NCI-H524 treated with DMSO at 0.1 percent for 48 hours (cell line): ENCODE measurements at places on chromosomes 7 and 10.

DNA sequence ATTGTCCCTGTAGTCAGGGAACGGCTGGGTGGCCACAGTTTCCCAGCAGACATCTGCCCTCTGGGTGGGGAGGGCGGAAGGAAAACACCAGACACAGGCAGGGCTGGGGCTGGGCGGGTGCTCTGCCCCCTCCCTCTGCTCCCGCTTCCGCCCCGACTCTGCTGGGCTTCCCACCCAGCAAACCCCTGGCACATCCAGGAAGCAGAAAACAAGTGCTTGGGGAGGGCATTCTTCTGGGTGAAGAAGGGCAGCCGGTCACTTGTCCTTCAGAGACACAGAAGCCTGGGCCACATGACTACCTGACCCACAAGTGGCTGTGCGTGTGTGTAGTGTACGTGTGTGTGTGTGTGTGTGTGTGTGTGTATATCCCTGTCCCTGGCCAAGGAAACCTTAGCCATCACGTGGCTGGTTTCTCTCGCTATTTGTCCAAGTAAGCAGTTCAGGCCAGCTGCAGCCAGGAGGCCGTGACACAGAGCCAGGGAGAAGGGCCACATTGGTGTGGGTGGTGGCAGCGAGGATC is 77.9 kb downstream of the ZMIZ1 start:
- no peak for DNase-seq

- DNase-seq: no peak
These were observed 413.5 kb upstream of the SEMA3D start for GRCh38 chr7:85600395-85600794.

GRCh38 chr10:93746844-93747284 is 10.9 kb upstream of the LGI1 start:
- no peak for DNase-seq

- no peak for DNase-seq
These were observed 192.2 kb downstream of the PARD3 start for GRCh38 chr10:34622945-34623344.

DNA sequence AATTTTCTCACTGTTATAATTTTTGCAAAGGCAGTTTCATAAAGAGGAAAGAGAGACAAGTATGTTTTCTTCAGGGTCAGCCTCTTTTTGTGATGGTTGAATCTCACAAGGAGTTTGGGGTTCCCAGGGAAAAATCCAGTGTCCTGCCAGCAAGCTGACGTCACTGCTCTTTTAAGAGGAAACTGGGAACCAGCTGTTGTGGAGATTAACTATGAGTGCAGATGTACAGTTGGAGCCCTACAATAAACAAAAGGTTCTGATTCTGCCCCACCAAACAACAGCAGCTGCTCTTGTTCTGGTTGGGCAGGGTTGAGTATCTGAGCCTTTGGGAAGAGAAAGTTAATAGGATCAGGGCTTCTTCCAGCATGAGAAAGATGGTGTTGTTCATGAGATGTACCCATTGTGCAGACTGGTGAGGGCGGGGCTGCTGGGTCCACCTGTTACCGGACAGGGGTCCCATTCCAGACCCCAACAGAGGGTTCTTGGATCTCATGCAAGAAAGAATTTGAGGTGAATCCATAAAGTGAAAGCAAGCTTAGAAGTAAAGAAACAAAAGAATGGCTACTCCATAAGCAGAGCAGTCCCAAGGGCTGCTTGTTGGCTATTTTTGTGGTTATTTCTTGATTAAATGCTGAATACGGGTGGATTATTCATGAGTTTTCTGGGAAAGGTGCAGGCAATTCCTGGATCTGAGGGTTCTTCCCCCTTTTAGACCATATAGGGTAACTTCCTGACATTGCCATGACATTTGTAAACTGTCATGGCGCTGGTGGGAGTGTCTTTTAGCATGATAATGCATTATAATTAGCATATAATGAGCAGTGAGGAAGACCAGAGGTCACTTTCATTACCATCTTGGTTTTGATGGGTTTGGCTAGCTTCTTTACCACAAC is 12.5 kb downstream of the PRF1 start:
- DNase-seq: peak; percentile 17

DNA sequence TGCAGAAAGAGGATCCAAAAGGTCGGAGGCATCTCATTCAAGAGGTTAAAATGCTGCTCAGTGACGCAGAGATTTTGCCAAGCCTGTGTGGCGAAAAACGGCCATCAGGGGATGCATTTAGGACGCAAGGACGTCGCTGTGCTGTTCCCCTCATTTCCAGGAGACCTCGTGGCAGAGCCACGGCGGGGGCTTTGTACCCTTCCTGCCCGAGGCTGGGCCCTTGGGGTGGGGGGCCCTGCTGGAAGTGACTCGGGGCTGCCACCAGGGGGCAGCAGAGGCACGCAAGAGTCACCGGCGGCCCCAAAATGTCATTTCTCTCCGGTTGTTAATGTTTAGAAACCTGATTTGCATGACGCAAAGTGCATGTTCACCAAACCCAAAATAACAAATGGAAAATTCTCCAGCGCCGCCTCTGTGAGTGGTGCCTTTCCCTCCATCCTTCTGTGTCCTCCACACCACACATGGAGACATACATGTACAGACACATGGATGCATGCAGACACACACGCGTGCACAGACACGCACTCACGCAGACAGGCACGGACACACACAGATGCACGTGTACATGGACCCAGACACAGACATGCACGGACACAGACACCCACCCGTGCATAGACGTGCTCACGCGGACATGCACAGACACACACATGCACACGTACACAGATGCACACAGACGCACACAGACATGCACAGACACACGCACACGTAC is 51.0 kb upstream of the NKX6-2 start:
- no peak for DNase-seq

DNA sequence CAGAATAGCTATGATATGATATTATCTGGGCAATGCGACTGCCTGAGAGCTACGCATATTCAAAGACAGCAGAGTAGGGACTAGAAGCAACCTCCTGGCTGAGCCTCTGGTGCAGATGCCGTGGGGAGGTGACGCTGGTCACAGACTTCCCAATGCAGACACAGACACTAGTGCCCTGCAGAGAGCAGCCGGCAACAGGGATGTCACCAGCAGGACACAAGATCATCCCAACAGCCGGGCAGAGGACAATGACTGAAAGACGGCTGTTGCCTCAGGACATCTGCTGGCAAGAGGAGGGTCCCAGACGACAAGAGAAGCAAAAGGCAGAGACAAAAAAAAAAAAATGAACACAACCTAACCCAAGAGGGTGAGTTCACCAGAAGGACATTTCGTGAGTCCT is 104.6 kb downstream of the CALN1 start:
- DNase-seq: no peak

DNA sequence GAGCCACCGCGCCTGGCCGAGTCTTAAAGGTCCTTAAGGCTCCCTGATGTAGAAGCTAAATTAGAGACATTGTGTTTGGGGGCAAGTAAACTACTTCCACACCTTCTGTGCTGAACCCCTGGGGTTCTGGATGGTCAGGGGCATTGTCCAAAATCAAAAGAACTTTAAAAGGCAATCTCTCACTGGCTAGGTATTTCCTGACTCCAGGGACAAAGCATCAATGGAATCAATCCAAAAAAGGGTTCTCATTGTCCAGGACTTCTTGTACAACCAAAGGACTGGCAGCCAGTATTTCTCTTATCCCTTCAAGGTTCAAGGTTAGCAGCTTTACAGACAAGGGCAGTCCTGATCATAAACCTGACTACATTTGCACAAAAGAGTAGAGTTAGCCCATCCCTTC is 24.0 kb downstream of the SRPK2 start:
- no peak for DNase-seq

- DNase-seq: no peak
These were observed 307.4 kb downstream of the WDR37 start for GRCh38 chr10:1363446-1364121.

DNA sequence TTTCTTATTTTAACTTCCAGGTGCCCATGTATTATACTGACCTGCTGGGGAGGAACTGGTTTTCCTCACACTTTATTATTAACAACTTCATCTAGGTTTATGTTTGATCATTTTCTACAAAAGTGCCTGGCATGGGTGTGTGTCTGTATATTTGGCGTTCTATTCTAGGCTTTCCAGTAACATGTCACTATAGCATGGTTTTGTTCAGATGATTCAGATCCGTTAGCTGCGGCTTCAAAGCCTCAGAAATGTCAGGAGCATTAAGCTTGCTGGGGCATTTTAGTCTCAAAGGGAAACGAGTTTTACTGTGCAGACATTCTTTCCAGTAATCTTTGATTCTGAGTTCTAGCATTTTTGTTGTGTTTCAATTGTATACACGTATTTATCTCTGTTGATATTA is 2.3 kb downstream of the INPP5A start:
- DNase-seq: no peak

GRCh38 chr7:21497072-21497471 is 45.8 kb upstream of the DNAH11 start:
- DNase-seq: peak; percentile 76

DNA sequence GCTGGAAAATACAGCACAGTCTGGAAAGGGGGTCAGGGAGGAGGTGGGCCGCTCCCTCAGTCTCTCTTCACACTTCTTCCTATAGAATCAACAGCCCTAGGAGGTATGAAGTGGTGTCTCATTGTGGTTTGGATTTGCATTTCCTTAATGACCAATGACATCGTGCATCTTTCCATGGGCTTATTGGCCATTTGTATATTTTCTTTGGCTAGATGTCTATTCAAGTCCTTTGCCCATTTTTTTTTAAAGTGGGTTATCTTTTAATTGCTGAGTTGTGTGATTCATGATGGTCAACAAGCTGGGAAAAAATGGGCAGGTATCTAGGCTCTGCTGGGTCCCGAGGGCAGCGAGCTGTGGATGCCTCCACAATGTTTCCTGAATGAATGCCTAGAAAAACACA is 29.1 kb downstream of the TMEM130 start:
- DNase-seq: no peak

DNA sequence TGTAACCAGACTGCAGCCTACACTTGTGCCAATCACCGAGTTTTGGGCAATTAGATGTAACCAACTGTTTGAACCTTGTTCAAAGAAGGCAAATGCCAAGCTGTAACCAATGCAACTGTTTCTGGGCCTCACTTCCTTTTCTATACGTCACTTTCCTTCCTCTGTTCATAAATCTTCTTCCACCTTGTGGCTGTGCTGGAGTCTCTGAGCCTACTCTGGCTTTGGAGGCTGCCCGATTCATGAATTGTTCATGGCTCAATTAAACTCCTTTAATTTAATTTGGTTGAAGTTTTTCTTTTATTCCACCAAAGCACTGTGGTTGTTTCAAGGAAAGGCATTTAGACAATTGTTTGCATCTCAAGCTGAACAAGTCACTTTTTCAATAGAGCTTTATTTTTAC is 43.5 kb upstream of the UCN3 start:
- no peak for DNase-seq

- DNase-seq: no peak
These were observed 7.3 kb upstream of the TARP start for GRCh38 chr7:38280707-38281106.

DNA sequence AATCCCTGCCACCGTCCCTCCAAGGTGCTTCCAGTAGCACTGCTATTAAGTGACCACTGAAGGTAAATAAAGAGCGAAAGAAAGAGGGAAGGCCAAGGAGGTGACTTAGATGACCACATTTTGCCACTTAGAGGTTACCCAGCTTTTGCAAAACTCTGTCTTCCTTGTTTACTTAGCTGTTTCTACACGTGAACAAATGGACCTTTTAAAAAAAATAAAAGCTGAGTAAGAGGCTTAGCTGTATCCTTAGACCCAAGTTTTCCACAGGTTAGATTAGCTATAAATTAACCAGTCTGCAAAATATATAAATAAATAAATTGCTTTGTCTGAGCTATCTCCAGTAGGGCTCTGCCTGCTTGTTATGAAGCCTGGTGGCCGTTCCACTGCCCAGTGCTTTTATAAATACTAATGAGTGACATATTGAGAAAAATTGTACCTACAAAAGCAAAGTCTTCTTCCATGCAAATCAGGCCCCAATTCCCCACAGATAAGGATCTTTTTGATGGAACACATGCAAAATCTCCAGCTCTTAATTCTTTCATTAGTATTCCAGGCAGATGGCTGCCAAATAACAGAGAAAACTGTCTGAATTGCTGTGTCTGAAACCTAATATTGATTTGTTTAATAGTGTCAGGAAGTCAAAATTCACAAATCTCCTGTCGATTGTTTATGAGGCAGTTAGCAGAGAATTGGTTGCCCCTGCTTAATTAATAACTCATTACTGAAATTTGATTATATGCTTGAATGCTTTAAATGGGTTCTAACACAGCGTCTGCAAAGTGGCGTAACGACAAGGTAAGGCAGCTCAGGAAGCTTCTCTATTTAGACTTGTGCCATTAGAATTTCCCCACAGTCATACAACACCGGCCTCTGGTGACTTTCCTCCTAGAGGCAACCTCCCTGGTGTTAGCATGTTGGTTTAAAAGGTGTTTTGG is 176.7 kb downstream of the EMX2 start:
- no peak for DNase-seq

DNA sequence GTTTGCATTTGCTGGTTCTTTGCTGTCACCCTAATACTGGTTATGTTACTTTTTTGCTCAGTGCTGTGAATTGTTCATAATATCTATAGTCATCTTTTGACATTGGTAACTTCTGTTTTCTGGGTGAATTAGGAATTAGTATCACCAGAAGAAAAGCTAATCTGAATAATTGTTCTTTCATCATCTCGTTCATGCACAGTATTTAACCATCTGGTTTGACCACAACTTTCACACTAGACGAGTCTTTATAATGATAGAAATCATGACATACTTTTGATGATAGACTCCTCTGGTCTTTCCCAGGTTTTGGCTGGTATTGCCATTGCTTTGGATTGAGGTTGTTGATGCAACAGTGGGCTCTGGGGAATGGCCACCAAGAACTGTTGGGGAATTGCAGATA is 25.1 kb downstream of the SGPL1 start:
- DNase-seq: no peak

- DNase-seq: no peak
These were observed 369.2 kb upstream of the NRP1 start for GRCh38 chr10:33703501-33704213.

DNA sequence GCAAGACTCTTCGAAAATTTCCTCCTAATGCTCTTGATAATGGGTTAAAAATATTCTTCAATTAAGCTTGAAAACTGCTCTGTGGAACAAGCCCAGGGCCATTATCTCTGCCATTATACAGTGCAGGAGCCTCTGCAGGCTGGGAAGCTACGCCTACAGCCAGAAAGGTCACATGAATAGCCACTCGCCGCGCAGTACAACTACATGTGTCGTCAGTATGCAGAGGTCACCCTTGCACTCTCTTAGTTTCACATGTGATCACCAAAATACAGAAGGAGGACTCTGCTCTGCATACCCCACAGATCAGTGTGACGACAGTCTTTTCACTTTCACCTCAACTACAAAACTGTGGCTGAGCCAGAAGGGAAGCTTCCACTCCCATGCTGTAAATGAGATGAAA is 141.8 kb upstream of the C1QL3 start:
- DNase-seq: no peak

DNA sequence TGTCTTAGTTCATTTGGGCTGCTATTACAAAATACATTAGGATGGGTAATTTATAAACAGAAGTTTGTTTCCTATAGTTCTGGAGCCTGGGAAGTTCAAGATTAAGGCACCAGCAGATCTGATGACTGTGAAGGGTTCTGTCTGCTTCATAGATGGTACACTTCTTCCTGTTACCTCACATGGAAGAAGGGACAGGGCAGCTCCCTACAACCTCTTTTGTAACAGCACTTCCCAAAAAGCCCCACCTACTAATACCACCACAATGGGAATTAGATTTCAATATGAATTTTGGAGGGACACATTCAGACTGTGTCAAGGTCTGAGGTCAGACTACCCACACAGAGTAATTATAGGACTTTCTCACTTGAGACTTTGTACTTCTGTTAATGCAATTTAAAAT is 260.3 kb downstream of the ARHGAP12 start:
- DNase-seq: no peak

- DNase-seq: no peak
These were observed 18.9 kb downstream of the LOXL4 start for GRCh38 chr10:98249134-98249533.
